ENCODE measurements at places on chromosomes 3 and 15.

GRCh38 chr3:79247725-79248043 lies 520.1 kb downstream of the ROBO1 start:
- DNase-seq: no peak

- DNase-seq: no peak
These were observed 922 bp downstream of the RAB11A start for GRCh38 chr15:65869954-65870871.

GRCh38 chr3:172454180-172454579 lies 5.9 kb upstream of the GHSR start:
- no peak for DNase-seq

DNA sequence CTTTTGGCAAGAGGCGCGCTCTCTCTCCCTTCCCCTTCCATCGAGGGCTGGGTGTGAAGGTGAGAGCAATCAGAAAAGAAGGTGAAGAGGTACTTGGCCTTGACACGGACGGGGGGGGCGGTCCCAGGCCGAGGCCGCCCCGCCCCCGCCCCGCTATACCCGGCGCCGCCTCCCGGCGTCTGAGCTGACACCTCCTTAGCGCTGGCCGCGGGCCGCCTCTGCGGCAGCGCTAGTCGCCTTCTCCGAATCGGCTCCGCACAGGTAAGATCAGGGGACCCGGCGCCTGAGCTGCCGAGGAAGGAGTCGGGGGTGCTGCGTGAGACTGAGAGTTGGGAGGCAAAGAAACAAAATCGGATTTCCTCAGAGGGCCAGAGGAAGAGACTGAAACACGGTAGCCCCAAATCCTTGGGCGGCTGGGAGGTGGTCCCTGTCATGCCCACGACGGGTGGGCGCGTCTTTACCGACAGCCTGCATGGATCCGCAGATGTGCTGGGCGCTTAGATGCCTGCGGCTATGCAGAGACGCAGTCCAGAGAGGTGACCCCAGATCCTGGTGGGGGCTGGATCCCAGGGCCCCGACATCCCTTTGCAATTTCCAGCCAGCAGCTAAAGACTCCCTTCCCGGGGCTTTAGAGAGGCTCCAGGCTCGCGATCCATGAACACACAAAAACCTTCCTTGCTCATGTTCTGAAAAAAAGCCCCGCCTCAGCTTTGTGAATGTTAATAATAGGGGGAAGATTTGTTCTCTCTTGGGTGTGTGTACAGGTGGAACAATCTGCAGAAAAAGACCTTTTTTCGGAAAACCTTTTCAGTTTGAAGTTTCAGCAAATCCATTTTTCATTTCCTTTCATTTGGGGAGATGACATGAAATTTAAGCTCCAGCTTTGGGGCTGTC lies at the start of gene ENTPD3:
ENTPD3 (plus strand) TSS at position 184 of the 894 bp plus-strand sequence. CDS start 874 bp downstream, outside the sequence.
- no peak for DNase-seq

DNA sequence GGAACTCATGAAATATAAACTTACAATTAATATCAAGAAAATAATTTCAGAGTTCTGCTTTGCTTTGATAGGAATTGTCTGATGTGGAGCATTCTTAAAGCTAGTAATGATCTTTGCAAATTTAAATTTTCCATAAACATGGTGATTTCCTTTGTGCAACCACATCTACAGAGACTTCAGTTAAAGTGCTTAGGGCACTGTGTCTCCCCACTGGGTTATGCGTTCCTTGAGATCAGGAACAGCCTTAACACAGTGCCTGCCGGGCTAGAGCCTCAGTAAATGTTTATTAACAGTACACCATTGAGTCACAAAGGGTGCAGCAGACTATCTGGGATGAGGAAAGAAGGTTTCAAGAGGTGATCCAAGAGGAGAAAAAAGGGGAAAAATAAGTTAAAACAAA lies 108.1 kb upstream of the CCNL1 start:
- DNase-seq: no peak

DNA sequence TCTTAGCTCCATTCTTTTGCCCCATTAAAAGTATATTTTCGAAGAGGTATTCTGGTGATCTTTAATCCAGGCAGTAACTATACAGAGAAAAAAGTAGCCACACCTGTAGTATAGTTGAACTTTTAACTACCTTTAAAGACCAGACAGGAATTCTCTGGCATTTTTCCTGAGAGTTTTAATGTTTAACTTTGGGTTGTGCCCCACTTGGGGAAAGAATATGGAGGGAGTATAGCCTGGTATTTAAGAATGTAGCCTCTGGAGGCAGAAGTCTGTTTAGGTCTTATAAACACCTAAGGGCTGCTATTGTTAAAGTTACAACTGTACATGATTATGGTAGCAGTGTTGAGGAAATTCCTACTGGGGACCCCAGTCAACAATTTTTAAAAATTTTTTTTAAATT lies 19.3 kb downstream of the C3orf85 start:
- DNase-seq: no peak

- no peak for DNase-seq
These were observed 119.7 kb upstream of the IGSF10 start for GRCh38 chr3:151580591-151580990.

DNA sequence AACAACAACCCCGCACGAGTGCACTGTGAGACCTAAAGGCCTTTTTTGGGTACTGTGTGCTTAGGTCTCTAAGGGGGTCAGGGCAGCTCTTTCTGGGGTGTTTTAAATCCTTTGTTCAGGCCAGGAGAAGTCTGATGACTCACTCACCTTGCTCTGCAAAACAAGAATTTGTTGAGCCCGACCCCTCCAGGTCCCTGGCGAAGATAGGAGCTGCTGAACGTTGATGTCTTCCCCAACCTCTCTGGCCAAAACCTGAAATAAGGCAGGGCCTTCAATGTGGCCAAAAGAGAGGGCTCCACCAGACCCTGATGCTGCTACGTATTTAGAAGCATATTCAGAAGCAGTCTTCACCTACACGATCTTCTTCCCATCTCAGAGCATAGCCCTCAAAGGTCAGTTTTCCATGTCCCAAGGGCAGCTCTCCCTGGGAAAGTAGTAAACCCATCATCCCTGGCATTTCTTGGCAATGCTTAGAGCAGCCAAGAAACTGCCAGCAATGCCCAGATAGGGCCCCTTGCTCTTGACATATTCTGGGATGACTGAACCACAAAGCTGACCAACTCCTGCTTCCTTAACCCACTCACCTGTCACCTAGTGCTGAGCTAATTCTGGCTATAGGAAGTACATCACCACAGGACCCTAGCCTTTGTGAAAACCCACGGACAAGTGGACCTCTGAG lies 27.1 kb downstream of the CCDC13 start:
- no peak for DNase-seq

GRCh38 chr3:14804835-14805780 lies 13.7 kb upstream of the FGD5 start:
- no peak for DNase-seq

GRCh38 chr3:185470323-185470722 lies 28.5 kb downstream of the TMEM41A start:
- no peak for DNase-seq

GRCh38 chr3:9248522-9249271 lies 749 bp downstream of the SRGAP3 start:
- DNase-seq: no peak

- DNase-seq: no peak
These were observed 247.9 kb downstream of the OCA2 start for GRCh38 chr15:27850981-27851857.

- no peak for DNase-seq
These were observed 42.9 kb downstream of the COLQ start for GRCh38 chr3:15478640-15478979.

DNA sequence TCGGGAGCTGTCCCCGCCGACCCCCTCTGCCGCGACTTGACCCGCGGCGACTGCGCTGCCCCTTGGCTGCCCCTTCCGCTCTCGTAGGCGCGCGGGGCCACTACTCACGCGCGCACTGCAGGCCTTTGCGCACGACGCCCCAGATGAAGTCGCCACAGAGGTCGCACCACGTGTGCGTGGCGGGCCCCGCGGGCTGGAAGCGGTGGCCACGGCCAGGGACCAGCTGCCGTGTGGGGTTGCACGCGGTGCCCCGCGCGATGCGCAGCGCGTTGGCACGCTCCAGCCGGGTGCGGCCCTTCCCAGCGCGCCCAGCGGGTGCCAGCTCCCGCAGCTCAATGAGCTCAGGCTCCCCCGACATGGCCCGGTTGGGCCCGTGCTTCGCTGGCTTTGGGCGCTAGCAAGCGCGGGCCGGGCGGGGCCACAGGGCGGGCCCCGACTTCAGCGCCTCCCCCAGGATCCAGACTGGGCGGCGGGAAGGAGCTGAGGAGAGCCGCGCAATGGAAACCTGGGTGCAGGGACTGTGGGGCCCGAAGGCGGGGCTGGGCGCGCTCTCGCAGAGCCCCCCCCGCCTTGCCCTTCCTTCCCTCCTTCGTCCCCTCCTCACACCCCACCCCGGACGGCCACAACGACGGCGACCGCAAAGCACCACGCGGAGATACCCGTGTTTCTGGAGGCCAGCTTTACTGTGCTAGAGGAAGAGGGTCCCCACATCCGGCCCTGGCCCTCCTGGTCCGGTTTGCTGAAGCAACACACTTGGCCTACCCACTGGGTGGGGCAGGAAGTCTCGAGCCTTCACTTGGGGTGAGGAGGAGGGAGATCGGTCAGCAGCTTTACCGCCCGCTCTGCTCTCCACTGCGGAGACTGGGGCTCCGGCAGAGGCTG lies at the start of gene RASSF1:
RASSF1 (minus strand) TSS at position 389 of the 882 bp plus-strand sequence; CDS start at position 358, 31 bp downstream.
- DNase-seq: no peak

GRCh38 chr15:36617529-36618196 lies 38.2 kb downstream of the CDIN1 start:
- DNase-seq: no peak

- no peak for DNase-seq
These were observed 83.9 kb downstream of the CD47 start for GRCh38 chr3:108006881-108007331.

DNA sequence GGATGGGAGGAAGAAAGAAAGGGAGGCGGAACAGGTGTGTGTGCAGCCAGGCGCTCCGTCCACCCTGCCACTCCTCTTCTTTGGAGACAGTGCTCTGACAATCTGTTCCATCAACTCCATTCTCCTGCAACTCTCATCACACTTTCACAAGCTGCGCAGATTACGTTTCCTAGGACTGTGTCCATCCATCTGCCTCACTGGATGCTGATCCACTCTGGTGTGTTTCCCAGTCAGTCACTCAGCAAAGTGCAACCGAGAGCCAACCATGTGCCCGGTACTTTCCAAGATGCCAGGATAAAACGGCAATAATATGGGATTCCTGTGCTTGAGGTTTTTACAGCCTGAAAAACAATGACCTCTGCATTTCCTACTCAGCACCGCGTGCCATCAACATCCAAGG lies 59.6 kb downstream of the SLC12A8 start:
- no peak for DNase-seq

DNA sequence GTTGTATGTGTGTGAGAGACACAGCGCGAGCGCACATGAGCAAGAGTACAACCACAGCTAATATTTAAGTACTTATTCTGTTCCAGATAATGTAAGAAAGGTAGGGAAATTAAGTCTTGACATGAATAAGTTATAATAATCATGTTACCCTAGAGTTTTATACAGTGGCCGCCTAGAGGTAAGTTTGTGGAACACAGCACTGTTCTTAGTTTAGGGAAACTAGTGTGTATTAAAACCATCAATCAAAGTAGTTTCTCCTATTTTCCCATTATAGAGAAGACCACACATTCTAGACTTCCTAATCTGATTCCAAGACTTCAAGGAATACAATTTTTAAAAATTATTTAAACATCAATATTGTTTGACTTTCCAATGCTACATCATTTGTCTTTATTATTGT lies 9.5 kb downstream of the ALDH1A2 start:
- no peak for DNase-seq

- DNase-seq: no peak
These were observed 83.9 kb downstream of the ZMAT3 start for GRCh38 chr3:178987745-178988144.

DNA sequence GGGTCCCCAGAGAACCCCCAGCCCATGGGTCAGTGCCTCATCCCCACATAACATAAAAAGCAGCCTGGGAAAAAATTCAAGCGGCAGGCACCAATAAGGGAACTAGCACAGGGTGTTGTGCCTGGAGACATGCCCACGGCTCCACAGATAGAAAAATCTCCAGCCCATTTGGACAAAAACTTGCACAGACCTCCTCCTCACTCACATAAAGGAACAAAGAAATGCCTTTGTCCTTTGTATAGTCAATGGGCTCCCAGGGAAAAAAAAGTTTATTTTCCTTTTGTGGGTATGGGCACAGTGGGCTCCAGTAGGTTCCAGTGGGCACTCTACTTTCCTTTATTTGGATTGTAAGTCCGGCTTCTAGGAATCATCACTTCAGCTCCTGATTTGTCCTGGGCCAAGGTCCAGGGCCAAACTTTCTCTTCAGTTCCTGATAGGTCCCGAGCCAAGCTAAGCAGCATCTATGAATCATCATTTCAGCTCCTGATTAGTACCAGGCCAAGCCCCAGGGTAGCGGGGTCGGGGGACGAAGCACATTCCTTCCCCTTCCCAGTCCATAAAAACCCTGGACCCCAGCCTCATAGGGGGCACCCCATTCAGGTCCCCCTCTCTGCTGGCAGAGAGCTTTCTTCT lies 1.6 kb upstream of the DNAH12 start:
- DNase-seq: no peak

- DNase-seq: no peak
These were observed 132.5 kb downstream of the DNAJB8 start for GRCh38 chr3:128334086-128334645.

- no peak for DNase-seq
These were observed 267.7 kb upstream of the LMCD1 start for GRCh38 chr3:8233938-8234337.

DNA sequence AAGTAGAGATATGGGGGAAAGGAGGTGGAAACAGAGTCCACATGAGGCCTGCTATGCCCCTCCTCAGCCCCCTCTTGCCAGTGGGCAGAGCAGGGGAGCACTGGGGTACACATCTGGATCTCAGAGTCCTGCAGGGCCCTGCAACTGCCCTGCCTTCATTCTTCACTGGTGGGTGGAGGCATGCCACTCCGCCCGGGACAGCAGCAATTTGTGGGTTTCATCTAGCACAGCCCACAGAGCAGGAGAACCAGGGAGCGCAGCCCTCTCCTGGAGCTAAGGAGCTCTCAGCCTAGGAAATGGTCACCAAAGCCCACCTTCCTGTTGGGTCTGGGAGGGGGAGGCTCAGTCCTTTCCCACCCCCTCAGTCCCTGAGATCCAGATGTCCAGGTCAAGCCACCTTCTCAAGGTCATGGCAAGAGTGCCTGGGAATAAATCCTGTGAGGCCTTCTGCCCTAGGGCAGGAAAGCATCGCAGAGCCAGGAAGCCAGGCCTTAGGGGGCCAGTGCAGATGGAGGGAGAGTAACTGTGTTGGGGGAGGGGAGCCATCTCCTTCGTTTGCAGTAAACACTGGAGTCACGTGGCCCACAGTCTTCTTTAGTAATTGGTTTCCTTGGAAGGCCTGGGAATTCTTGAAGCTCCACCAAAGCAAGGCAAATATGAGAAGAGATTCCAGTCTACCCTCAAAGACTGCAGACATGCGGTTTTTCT lies 31.0 kb downstream of the ANP32A start:
- peak; percentile 29 for DNase-seq

- DNase-seq: no peak
These were observed 25.8 kb downstream of the VEPH1 start for GRCh38 chr3:157477441-157477840.

GRCh38 chr3:171824116-171824515 lies 13.8 kb upstream of the PLD1 start:
- DNase-seq: no peak

- DNase-seq: no peak
These were observed 53.3 kb upstream of the MELTF start for GRCh38 chr3:197082871-197083270.

Data from caudate nucleus (tissue), 63 donors.